ENCODE measurements at places on chromosomes 3 and 15.

- H3K27ac ChIP-seq: no peak overlapping the region
- H3K27me3 ChIP-seq: peaks cover 20% of the 10 kb centered on the region
- H3K4me3 ChIP-seq: no peak overlapping the region
- H3K36me3 ChIP-seq: no peaks in the 10 kb centered on the region
- no peaks in the 10 kb centered on the region for H3K4me1 ChIP-seq
Observed at GRCh38 chr15:73015493-73015892, 36.8 kb upstream of the NEO1 start.

- DNase-seq: no peak
- no peaks in the 10 kb centered on the region for H3K27me3 ChIP-seq
- no peak overlapping the region for H3K4me3 ChIP-seq
- H3K4me1 ChIP-seq: peaks cover 41% of the 10 kb centered on the region
- peak overlapping the region; percentile 95 for H3K27ac ChIP-seq
Observed at GRCh38 chr3:114218578-114219185, 18.7 kb downstream of the ZNF80 start.

DNA sequence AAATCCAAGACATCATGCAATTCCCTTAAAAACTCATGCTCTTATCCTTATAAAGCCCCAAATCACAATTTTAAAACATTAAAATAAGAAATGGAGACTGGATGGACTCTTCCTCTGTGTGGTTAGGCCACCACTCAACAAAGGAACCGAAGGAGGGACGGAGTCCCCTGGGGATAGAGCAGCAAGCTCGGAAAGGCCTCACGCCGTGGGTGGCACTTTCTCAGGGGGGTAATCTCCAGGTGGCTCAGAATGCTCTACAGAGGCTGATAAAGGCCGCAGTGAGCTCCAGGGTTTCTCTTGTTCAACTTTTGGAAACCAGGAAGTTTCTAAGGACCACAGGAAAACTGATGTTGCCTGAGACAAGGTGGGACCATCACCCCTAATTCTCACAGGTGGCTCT is 23.2 kb downstream of the CCR9 start:
- no peaks in the 10 kb centered on the region for H3K27me3 ChIP-seq
- H3K36me3 ChIP-seq: peaks cover 8% of the 10 kb centered on the region
- no peak for DNase-seq
- no peak overlapping the region for H3K27ac ChIP-seq
- no peak overlapping the region for H3K4me3 ChIP-seq

GRCh38 chr3:120093911-120094775 is at the start of gene GSK3B:
TSS of gene GSK3B (minus strand) at chr3:120094447. CDS start at chr3:120093434, 1,013 bp downstream.
- H3K36me3 ChIP-seq: peaks cover 25% of the 10 kb centered on the region
- peaks cover 29% of the 10 kb centered on the region for H3K4me1 ChIP-seq
- H3K27ac ChIP-seq: no peak within 1 kb of the TSS
- DNase-seq: peak; percentile 100

- no peak for DNase-seq
- no peaks in the 10 kb centered on the region for H3K4me1 ChIP-seq
Observed at GRCh38 chr3:12509466-12509865, 25.2 kb downstream of the TSEN2 start.

DNA sequence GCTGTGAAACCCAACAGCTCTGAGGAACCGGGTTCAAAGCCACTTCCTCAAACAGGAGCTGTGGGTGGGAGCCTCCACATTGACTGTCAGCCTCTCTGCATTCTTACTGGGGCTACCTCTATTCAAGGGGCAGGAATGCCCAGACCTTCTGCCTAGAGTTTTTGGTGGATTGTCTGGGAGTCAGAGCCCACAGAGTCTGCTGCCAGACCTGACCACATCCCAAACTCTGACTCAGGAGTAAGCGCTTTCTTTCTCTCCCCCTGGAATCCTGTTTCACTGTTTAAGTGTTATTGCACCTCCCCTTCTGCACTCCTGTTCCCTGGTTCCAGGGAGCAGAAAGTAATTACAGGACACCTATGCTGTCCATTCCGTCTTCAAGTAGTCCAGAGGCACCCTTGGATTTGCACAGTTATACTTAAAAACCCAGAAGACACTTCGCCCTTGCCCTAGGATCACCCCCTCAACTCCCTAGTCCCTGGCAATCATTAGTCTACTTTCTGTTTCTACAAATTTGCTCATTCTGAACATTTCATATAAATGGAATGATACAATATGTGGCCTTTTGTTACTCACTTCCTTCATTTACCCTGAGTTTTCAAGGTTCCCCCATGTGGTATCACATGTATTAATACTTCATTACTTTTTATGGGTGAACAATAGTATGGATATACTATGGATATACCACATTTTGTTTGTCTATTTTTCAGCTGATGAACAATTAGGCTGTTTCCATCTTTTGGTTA is 37.9 kb upstream of the TJP1 start:
- no peak overlapping the region for H3K4me3 ChIP-seq
- peaks cover 34% of the 10 kb centered on the region for H3K27me3 ChIP-seq
- no peak overlapping the region for H3K27ac ChIP-seq
- H3K36me3 ChIP-seq: no peaks in the 10 kb centered on the region
- DNase-seq: no peak

Data from central memory CD8-positive, alpha-beta T cell (primary cell).